ENCODE measurements at places on chromosomes 1 and 21.

GRCh38 chr1:59718064-59718988 lies 96.4 kb upstream of the HOOK1 start:
- DNase-seq: no peak

DNA sequence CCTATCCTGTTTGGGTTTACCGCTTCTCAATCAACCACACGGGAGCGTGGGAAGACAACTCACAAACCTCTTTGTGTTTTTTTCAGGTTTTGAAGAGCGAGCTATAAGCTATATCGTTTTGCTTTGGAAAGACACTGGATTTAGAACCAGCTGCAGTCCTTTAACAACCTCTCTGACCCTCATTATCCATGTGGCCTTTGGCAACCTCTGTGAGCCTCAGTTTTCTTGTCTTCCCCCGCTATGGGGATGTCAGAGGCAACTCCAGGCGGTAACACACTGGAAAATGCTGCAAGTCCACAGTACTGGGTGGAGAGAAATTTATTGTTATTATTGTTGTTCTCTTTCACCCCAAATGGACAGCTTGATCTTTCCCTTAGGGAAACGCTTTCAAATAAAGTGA lies 100.0 kb downstream of the ETS2 start:
- DNase-seq: no peak

- no peak for DNase-seq
Observed at GRCh38 chr1:229839800-229840199, 213.8 kb downstream of the URB2 start.

DNA sequence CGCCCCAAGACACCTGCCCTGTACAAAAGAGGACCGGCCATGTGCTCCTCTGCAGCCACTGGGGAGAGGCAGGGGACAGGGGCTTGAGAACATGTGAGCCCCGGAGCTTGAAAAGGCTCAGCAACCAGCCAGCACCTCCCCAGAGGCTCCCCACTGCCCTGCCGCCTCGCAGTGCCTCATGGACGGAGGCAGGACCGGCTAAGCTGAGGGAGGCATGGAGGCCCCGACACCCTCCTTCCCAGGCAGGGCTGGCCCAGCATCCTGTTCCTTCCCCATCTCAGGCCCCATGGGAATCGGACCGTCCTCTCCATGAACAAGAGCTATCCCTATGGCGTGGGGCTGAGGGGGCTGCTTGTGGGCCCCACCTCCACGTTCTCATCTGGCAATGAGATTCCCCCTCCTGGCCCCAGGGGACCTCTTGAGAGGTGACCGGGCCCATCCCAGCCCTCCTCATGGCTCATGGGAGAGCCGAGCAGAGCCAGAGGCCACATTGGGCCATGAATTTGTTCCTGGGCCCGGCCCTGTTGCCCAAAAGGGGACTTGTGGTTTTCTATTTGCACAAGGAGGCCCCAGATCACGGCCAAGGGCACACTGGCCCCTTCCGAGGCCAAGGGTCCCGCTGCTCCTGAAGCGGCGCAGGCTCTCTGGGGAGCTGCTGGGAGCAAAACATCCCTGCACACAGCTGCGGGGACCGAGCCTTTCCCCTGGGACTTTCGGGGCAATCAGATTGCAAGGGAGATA lies 65.2 kb upstream of the ARHGEF16 start:
- DNase-seq: no peak

- no peak for DNase-seq
Observed at GRCh38 chr1:244980605-244981004, 116.3 kb upstream of the HNRNPU start.

GRCh38 chr1:156119503-156120209 lies 5.1 kb downstream of the LMNA start:
- no peak for DNase-seq

DNA sequence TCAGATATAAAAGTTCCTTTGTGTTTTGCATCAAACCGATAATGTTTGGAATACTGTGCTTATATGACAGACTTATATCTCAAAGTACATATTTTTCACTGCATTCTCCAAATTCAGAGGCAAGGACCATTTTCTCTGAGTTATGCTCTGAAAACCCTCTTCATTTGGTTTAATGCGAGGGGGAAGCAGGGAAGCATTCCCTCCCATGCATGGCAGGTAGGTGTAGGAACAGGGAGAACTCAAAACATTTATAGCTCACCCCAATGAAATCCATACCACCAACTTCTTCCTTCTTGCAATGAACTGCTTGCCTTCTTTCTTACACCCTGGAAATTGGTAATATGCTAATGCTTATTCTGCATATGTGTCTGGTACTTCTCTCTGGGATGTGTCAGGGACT lies 10.7 kb upstream of the ERICH3 start:
- DNase-seq: no peak

GRCh38 chr1:242005866-242006535 lies 7.1 kb upstream of the MAP1LC3C start:
- no peak for DNase-seq

DNA sequence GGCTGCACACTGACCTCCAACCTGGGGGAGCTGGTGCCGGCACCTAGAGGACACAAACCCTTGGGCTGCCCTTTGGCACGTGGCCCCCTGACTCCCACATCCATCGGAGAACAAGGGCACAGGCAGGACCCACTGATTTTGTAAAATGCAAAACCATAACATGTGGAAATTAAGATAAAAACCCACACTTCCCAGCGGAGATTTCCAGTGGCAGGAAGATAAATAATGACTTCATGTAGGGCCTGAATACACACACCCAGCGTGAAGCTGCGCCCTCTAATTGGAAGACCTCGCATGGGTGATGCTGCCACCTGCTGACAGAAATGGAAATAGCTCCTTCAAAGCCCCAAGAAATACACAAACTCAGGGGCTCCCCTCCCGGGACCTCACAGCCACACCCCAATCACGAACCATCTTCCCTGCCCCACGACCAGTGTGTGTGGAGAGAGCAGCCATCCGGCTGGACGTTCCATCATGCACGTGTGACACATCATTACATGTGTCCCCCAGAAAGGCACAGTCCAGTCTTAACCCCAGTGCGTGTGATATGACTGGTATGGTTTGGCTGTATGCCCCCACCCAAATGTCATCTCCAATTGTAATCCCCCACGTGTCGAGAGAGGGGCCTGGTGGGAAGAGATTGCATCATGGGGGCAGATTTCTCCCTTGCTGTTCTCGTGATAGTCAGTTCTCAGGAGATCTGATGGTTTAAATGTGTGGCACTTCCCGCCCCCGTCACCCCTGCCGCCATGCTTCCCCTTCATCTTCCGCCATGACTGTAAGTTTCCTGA lies 5.7 kb upstream of the TPRG1L start:
- DNase-seq: peak; percentile 61

GRCh38 chr1:20665726-20666125 lies 4.6 kb upstream of the DDOST start:
- DNase-seq: no peak

GRCh38 chr1:226948996-226949395 lies 8.9 kb downstream of the COQ8A start:
- DNase-seq: no peak

- DNase-seq: no peak
Observed at GRCh38 chr21:19523746-19524145, 1120.2 kb upstream of the TMPRSS15 start.

DNA sequence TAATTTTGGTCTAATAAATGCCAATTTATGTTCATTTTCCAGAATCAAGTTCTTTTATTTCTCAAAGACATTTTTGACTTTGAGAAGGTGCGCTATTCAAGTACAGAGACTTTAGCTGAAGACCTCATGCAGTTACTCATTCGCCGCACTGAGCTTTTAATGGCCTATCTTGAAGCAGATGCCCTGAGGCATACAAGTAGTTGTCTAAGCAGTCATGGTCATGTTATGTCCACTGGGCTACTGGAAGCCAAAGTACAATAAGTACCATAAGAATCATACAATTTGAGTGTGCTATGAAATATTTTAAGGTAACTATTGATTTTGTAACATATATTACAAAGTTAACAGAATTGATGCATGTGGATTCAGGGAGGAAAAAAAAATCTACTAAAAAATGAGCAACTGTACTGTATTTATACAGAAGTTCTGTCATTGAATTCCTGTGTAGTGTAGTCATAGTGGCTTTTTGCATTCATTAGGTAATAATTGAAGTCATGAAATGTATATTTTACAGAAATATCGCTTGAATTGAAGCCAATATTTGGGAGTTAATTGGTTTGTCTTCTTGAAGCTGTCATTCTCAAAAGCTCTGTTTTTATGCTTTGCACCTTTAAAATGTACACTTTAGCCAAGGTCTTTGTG lies 13.5 kb upstream of the NEXN start:
- no peak for DNase-seq

- no peak for DNase-seq
Observed at GRCh38 chr1:80003250-80003649, 996.7 kb upstream of the ADGRL4 start.

GRCh38 chr1:90724926-90725656 lies 8.0 kb upstream of the BARHL2 start:
- DNase-seq: no peak

DNA sequence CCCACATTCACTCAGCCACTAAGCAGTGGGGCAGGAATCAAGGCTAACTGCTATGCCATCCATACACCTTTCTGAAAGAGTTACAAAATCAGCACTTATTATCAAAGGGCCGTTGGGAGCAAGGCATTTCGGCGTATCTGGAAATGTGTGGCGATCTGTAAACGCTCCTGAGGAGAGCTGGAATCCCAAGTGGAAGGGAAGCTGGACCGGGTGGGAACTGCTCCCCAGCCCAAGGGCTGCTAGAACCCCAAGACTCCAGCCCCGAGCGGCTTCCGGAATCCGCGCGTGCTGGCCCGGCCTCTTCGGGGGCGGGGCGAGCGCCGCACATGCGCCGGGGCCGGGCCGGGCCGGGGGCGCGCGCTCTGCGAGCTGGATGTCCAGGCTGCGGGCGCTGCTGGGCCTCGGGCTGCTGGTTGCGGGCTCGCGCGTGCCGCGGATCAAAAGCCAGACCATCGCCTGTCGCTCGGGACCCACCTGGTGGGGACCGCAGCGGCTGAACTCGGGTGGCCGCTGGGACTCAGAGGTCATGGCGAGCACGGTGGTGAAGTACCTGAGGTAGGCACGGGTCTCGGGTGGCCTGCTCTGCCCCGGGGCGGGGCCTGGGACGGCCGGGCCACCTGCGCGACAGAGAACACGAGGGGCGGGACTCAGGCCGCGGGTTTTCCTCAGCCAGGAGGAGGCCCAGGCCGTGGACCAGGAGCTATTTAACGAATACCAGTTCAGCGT lies at the start of gene NAXE:
TSS of gene NAXE (plus strand) at position 345 of the 726 bp plus-strand sequence. CDS start at position 374, 29 bp downstream.
- DNase-seq: peak; percentile 70

DNA sequence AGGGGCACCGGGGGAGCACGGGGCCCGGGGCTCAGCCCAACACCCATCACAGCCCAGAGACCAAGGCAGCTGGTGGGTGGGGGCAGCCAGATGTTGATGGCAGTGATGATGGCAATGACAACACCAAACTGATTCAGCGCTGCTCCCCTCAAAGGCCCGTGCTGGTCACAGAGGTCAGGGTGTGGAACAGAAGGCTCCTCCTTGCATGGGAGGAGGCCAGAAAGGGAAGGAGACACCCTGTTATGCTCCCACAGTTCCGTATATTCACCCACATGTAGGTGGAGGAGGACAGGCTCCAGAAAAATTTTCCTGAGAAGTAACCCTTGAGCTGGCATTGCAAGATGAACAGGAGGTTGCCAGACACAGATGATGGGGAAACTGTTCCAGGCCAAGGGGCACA lies 414 bp downstream of the GUCA2B start:
- no peak for DNase-seq

DNA sequence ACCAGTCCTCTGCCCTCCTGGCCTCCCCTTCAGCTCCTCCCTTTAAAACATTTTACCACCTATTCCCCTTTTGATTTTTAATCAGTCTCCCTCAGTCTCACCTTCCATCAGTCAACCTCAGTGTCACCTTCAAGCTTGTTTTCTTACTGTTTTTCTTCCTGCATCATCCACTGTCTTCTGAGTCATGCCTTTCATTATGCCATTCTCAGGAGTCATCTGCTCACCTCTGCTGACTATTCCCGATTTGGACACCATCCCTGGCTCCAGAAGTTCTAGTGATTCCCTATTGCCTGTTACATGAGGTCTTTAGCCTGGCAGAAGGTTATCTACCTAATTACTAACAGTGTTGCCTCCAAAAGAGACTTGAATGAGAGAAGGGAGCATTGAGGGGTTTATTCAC lies 23.9 kb downstream of the NFASC start:
- DNase-seq: no peak

- DNase-seq: no peak
Observed at GRCh38 chr1:111270771-111271463, 19.7 kb upstream of the CHIA start.

DNA sequence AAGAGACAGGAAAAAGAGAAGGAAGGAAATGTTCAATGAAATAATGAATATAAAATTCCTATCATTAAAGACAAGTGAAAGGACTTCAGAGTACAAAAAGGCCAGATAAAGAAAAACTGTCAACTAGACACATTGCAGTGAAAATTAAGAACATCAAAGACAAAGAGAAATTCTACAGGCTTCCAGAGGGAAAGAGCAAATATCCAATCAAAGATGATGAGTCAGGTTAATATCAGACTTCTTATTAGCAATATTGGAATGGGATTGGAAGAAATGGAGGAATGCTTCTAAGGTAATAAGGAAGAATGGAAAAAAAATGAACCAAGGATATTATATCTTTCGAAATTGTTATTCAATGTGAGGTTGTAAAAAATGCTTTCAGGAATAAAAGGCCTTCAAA lies 7.8 kb downstream of the PLA2G2A start:
- no peak for DNase-seq

- peak; percentile 28 for DNase-seq
Observed at GRCh38 chr1:151720974-151721787, at the start of gene RIIAD1. RIIAD1 (plus strand) TSS chr1:151721522; CDS start chr1:151721537, 15 bp downstream.

- DNase-seq: no peak
Observed at GRCh38 chr1:168676029-168676812, 52.8 kb downstream of the DPT start.

DNA sequence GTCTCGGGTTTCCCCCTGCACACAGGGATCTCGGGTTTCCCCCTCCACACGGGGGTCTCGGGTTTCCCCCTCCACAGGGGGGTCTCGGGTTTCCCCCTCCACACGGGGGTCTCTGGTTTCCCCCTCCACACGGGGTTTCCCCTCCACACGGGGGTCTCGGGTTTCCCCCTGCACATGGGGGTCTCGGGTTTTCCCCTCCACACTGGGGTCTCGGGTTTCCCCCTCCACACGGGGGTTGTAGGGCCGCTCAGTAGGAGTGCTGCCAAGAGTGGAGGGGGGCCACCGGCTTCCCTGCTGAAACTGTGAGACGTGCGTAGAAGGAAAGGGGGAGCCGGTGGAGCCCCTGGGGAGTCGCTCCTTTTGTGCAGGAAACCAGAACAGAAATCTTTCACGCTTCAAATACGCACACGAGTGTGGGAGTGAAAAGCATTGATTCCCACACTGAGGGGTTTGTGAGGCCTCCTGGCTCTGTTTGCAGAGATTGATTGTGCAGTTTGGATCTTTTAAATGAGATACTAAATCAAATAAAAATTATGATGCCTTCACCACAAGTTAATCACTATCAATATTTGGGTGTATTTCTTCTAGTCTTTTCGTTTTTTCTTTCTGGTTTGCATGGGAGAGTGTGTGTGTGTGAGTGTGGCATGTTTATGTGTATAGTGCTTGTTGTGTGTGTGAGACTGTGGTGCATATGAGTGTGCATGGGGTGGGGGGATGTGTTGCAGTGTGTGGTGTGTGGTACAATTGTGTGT lies 54.3 kb upstream of the TRAPPC10 start:
- no peak for DNase-seq

GRCh38 chr1:21329209-21329844 lies 39.1 kb upstream of the ECE1 start:
- DNase-seq: no peak

Measured in activated T-cell treated with anti-CD3 and anti-CD28 coated beads for 48 hours (primary cell).